ENCODE measurements at places on chromosomes 7 and 10.

DNA sequence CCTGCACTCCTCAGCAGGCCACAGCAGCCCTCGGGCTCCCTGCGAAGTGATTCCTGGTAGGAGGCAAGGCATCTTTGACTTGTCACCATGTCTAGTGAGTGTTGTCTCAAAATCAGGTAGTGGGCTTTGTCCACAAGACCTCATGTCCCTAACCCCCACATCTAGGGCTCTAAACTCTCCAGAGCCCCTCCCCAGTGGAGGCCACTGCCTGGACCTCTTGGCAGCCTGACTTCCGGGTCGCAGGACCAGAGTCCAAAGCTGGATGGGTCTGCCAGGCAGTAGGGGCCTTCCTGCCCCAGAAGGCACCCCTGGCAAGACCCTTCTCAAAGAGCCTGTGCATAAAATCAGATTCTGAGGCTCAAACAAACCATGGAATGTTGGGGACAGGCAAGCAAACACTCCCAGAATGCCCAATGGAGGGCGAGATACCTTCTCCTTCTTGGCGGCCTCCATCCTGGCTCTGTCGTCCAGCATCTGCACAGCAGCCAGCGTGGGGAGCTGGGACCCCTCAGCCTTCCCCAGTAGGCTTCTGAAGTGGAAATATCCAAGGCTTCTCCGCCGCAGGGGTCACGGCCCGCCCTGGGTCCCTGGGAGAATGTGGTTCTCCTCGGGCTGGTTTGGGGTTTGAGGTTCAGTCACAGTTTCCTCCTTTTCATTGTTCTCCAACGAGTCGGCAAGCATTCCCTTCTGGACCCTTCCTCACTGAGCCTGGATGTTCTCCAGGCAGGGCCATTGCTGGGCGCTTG lies 586 bp downstream of the GCK start:
- DNase-seq = no peak

GRCh38 chr7:92137557-92137956 lies 3.3 kb upstream of the CYP51A1 start:
- DNase-seq = no peak

DNA sequence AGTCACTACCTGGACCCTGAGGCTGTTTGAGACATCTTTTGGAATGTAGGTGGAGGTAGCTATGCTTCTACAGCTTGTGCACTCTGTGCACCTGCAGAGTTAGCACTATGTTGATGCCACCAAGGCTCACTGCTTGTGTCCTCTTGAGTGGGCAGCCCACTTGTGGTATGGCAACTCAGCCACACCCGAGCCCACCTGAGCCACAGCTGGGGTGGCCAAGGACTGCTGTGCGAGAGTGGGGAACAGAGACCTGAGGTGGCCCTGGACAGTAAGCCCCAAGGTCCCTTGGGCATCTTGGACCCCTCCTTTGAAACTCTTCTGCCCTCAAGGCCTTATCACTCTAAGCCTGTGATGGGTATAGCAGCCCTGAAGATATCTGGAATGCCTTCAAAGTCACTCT lies 25.7 kb downstream of the MYO1G start:
- no peak for DNase-seq

DNA sequence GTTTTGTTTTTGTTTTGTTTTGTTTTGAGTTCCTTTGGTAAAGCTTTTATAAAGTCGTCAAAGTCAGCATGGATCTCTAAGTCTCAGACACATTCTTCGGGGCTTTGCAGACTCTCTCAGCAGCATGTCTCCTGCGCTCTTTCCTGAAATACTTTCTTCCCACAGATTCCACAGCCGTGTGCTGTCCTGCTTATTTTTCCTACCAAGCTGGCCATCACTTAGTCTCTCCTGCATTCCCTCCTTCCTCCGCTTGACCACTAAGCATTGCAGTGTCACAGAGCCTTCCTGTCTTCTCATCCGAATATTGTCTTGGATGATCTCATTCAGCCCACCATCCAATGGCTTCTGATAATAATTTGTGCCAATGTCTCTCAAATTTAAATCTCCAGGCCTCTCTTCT lies 434.3 kb upstream of the C7orf33 start:
- DNase-seq = no peak

DNA sequence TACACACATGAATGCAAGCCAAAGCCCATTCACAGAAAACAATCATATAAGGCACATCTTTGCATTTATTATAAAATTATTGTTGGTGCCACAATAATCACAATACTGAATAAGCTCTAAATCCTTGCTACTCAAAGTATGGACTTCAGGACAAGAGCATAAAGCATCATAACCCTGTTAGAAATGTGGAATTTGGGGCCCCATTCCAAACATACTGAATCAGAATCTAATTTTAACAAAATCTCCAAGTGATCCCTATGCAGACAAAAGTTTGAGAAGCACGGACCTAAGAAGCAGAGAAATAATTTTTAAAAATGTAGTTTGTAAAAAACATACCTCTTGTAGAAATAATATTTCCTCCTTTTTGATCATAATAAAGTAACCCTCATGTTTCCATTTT lies 199.2 kb downstream of the IMMP2L start:
- no peak for DNase-seq

GRCh38 chr10:36256166-36256565 lies 614.1 kb upstream of the FZD8 start:
- DNase-seq = no peak

DNA sequence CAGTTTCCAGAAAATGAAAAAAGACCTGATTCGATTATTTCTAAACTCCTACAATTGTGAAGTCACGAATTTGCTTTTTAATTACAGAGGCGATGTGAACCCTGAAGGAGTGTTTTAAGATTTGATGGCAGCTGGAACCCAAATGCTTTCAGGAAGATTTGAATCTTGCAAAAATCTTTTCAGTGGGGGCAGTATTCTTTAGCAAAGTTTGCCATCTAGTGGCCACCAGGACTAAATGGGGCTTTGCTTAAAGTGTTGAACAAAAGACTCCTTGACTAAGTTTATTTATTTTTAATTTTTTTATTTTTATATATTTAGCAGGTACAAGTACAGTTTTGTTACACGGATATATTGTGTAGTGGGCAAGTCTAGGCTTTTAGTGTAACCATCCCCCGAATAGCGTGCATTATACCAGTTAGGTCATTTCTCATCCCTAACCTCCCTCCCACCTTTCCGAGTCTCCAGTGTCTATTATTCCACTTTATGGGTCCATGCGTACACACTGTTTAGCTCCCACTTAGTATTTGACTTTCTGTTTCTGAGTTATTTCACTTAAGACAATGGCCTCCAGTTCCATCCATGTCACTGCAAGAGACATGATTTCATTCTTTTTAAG lies 98.8 kb downstream of the CACNB2 start:
- DNase-seq = no peak

GRCh38 chr10:34198953-34199352 lies 616.1 kb downstream of the PARD3 start:
- no peak for DNase-seq

- DNase-seq = no peak
These were observed 214.9 kb downstream of the JAZF1 start for GRCh38 chr7:27965650-27966049.

GRCh38 chr7:2478399-2478785 lies 2.2 kb upstream of the GRIFIN start:
- DNase-seq = no peak

DNA sequence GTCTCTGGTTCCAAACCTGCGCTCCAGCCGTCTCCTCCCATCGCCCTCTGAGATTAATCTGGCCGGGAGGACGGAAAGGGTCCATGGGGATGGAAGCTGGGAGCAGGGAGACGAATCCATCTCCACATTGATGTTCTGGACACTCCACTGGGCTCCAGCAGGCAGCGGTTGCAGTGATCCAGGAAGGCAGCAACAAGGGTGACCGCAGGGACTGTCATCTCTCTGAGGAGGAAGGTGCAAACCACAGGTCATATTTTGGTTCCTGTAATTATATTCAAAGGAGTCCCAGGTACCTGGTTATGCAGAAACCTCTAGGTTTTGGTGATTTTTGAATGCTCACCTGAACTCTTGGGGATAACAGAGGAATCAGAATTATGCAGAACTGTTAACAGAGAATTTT lies 54.8 kb downstream of the EVX1 start:
- DNase-seq = no peak

GRCh38 chr7:138212314-138212713 lies 136.1 kb downstream of the AKR1D1 start:
- no peak for DNase-seq

GRCh38 chr7:34747867-34748727 lies 90.1 kb downstream of the NPSR1 start:
- no peak for DNase-seq

GRCh38 chr10:5071411-5072198 lies 22.6 kb upstream of the AKR1C3 start:
- DNase-seq = no peak

Measured in activated CD8-positive, alpha-beta memory T cell treated with anti-CD3 and anti-CD28 coated beads for 4 hours (primary cell).